ENCODE measurements at places on chromosomes 12 and 14.

DNA sequence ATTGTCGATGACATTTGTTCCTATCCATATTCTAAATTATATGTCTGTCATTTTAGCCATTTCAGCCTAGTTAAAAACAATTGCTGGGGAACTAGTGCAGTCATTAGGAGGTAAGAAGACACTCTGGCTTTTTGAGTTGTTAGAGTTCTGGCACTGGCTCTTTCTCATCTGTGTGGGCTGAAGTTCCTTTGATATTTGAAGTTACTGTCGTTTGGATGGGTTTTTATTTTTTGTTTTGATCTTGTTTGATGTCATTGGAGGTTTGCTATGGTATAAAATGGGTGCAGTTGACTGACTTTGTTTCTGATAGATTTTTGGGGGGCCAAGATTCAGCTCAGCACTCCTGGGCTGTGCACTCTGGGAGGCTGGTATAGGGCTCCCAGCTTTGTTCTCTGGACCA, 20.7 kb upstream of the CD69 start:
- no peak for DNase-seq

DNA sequence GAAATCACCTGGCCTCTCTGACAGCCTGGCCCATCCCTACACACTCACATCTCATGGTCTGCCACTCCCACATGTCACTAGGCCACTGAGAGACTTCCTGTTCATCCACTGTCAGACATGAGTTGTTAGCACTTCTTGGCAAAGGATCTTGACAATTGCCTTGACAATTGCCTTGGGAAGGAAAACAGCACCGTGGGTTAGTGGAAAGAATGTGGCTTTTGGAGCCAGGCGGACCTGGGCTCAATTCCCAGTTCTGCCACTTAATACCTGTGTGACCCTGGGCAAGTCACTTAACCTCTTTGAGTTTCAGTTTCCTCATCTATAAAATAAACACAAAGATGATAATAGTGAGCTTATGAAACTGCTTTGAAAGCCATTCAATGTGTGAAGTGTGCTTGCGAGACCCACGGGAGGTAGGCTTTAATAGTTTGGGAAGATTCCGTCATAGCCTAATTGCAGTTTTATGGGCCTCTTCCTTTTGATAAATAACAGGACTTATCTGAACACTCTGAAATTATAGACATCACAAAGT, 250.4 kb downstream of the C12orf75 start:
- DNase-seq, result no peak

DNA sequence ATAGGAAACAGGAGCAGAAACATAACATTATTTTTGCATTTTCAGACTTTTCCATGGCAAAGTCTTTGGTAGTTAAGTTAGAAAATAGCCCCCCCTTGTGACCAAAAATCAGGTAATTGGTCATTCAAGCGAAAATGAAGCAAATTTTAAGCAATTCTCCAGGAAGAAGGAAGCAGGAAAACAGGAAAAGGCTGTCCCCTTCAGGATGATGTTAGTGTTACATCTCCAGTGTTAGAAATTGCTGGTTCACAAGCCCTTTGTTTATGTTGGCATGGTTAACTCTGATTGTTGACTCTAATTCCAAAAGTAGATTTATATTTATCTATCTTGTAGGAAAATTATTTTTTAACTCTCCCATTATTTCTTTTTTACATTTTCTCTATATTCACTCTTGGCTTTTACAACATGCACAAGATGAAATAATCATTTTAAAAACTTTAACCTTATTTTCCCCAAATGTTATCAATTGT, 18.8 kb upstream of the GAS2L3 start:
- DNase-seq, result no peak

GRCh38 chr12:109736552-109737108, 23.0 kb downstream of the FAM222A start:
- DNase-seq, result no peak

Data from stimulated activated CD8-positive, alpha-beta memory T cell treated with anti-CD3 and anti-CD28 coated beads, Interleukin-15, amount 100 ng/mL, for 1 hour (primary cell).